ENCODE measurements at places on chromosomes 6 and 20. TPM values are rescaled to one million over a fixed set of nuclear protein-coding genes. Genes with fewer than 3 reads are reported as not detected.
A peak's percentile ranks its signal among the peaks of the same experiment; 100 is the strongest.

OR2J3 gene
- total RNA-seq: not detected

KIAA1586 gene
- 13.3 TPM for total RNA-seq

LY6G6D gene
- not detected for total RNA-seq

GRIK2 gene
- not detected for total RNA-seq

DNA sequence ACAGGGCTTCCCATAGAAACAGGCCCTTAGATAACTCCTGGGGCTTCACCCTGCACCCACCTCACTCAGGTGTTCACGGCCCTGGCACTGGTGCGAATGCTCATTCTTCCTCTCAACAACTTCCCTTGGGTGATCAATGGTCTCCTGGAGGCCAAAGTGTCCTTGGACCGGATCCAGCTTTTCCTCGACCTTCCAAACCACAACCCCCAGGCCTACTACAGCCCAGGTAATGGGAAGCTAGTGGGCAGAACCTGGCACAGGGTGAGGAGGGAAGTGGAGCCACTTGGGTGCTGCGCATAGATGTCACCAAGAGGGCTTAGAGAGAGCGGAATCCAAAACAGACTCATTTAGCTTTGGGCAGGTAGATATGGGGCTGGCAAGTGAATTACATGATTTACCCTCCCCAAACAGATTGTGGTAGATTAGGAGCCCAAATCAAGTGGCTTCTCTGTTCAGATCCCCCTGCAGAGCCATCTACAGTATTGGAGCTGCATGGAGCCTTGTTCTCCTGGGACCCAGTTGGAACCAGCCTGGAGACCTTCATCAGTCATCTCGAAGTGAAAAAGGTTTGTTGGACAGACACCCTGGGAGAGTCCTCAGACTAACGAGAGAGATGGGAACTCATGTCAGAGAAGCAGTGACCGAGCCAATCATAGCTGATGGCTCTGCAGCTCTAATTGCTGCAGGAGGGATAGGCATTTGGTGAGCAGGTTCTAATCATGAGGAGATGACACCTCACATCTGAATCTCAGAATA, 8.5 kb downstream of the ABCC10 start:
- H3K27ac ChIP-seq: no peak overlapping the region
- H3K4me3 ChIP-seq: no peak overlapping the region
- H3K27me3 ChIP-seq: no peaks in the 10 kb centered on the region

DNA sequence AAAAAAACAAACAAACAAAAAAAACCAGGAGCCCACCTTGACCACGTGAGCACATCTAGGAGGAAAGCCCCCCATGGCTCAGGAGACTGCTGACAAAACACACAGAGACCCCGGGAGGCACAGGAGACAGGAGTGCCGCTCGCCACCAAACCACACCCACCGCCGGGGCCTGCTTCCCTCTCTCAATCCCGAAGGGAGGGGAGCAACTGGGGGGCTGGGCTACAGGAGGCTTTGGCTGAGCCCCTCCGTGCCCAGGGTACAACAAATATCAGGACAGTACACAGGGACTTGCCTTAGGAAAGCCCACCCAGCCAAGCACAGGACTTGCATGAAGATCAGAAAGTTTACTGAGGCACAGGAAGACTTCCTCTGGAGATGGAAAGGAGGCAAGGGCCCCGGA, 102.5 kb downstream of the TAF4 start:
- H3K4me1 ChIP-seq: no peaks in the 10 kb centered on the region
- peaks cover 14% of the 10 kb centered on the region for H3K27me3 ChIP-seq
- peak; percentile 40 for DNase-seq
- H3K4me3 ChIP-seq: no peak overlapping the region

SPINT3 gene
- total RNA-seq: not detected

- H3K27me3 ChIP-seq: peaks cover 80% of the 10 kb centered on the region
- no peak overlapping the region for H3K27ac ChIP-seq
- H3K4me1 ChIP-seq: peaks cover 15% of the 10 kb centered on the region
Measured at GRCh38 chr6:137487869-137488149, 6.4 kb downstream of the OLIG3 start.

DNA sequence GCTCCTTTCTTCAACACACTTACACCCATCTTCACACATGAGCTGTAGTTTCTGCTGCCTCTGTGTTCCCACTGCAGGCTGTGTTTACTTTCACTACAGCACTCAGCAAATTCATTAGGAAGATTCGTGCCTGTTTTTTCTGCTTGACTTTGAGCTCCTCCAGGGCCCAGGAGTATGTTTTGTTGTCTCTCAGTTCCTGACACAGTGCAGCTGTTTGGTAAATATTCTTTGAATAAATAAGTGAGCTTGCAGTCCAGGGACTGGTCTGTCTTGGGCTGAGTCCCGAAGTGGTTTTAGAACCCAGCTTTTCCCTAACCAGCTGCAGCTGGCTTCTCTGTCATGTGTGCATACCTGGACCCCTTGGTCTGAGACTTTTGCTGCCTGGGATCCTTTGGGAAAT, 46.6 kb upstream of the CCN6 start:
- H3K4me1 ChIP-seq: peaks cover 23% of the 10 kb centered on the region
- no peaks in the 10 kb centered on the region for H3K36me3 ChIP-seq
- no peak for DNase-seq
- no peak overlapping the region for H3K27ac ChIP-seq

RXRB gene
- total RNA-seq: 46.6 TPM

- peaks cover 7% of the 10 kb centered on the region for H3K4me1 ChIP-seq
- no peak overlapping the region for H3K27ac ChIP-seq
- DNase-seq: peak; percentile 65
- H3K36me3 ChIP-seq: no peaks in the 10 kb centered on the region
- H3K4me3 ChIP-seq: no peak overlapping the region
Measured at GRCh38 chr6:89895276-89895874, 1.1 kb downstream of the GJA10 start.

DNA sequence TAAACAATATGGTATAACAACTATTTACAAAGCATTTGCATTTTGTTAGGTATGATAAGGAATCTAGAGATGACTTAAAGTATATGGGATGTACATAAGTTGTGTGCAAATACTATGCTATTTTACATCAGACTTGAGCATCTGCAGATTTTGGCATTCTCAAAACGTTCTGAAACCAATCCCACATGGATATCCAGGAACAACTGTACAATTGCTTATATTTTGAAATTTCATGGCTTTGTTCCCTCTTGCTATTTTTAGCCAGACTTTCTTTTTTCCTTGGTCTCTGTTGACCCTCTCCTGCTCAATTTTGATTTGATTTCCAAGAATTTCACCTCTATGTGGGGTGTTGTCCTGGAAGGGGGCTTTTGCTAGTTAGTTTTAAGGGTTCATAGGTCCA, 32.9 kb upstream of the UST start:
- no peak overlapping the region for H3K4me3 ChIP-seq
- no peak for DNase-seq
- H3K4me1 ChIP-seq: no peaks in the 10 kb centered on the region

GRCh38 chr6:17580518-17581048, 19.5 kb upstream of the FAM8A1 start:
- peak overlapping the region; percentile 77 for H3K4me3 ChIP-seq
- H3K4me1 ChIP-seq: peaks cover 8% of the 10 kb centered on the region
- peaks cover 33% of the 10 kb centered on the region for H3K27me3 ChIP-seq
- DNase-seq: peak; percentile 77

SYNDIG1 gene
- total RNA-seq: not detected

DNA sequence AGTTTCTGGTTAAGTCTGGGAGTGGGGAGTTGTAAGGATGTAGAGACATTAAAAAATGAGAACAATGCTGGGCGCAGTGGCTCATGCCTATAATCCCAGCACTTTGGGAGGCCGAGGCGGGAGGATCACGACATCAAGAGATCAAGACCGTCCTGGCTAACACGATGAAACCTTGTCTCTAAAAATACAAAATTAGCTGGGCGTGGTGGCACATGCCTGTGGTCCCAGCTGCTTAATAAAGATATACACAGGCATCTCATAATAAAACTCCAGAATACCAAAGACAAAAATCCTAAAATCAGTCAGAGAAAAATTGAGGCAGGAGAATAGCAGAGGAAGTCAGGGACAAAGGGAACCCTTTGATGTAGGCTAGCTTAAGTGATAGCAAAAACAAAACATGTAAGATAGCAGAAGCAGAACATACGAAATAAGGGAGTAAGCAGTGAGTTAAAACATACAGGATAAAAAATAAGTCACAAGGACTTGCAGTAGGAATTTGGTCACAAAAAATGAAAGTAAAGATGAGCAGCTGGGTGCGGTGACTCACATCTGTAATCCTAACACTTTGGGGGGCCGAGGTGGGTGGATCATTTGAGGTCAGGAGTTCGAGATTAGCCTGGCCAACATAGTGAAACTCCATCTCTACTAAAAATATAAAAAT, 23.6 kb downstream of the DDX43 start:
- no peak overlapping the region for H3K27ac ChIP-seq
- DNase-seq: no peak
- H3K27me3 ChIP-seq: no peaks in the 10 kb centered on the region
- peaks cover 54% of the 10 kb centered on the region for H3K36me3 ChIP-seq
- no peak overlapping the region for H3K4me3 ChIP-seq

- H3K4me3 ChIP-seq: no peak overlapping the region
- peaks cover 6% of the 10 kb centered on the region for H3K4me1 ChIP-seq
- H3K27ac ChIP-seq: no peak overlapping the region
- H3K36me3 ChIP-seq: no peaks in the 10 kb centered on the region
- no peak for DNase-seq
- no peaks in the 10 kb centered on the region for H3K27me3 ChIP-seq
Measured at GRCh38 chr20:15899967-15900366, 673.3 kb downstream of the KIF16B start.

- no peak for DNase-seq
- H3K27me3 ChIP-seq: no peaks in the 10 kb centered on the region
- H3K4me1 ChIP-seq: no peaks in the 10 kb centered on the region
- no peaks in the 10 kb centered on the region for H3K36me3 ChIP-seq
- no peak overlapping the region for H3K4me3 ChIP-seq
Measured at GRCh38 chr6:86456821-86457220, 480.5 kb upstream of the HTR1E start.

GRCh38 chr20:36311141-36311853, 5.2 kb downstream of the DLGAP4 start:
- H3K4me1 ChIP-seq: no peaks in the 10 kb centered on the region
- H3K4me3 ChIP-seq: no peak overlapping the region
- H3K36me3 ChIP-seq: no peaks in the 10 kb centered on the region
- H3K27me3 ChIP-seq: peaks cover 26% of the 10 kb centered on the region
- no peak for DNase-seq

- no peak overlapping the region for H3K27ac ChIP-seq
- no peak overlapping the region for H3K4me3 ChIP-seq
- no peak for DNase-seq
- H3K36me3 ChIP-seq: no peaks in the 10 kb centered on the region
- no peaks in the 10 kb centered on the region for H3K4me1 ChIP-seq
- H3K27me3 ChIP-seq: no peaks in the 10 kb centered on the region
Measured at GRCh38 chr20:23115822-23116221, 29.7 kb upstream of the CD93 start.

DNA sequence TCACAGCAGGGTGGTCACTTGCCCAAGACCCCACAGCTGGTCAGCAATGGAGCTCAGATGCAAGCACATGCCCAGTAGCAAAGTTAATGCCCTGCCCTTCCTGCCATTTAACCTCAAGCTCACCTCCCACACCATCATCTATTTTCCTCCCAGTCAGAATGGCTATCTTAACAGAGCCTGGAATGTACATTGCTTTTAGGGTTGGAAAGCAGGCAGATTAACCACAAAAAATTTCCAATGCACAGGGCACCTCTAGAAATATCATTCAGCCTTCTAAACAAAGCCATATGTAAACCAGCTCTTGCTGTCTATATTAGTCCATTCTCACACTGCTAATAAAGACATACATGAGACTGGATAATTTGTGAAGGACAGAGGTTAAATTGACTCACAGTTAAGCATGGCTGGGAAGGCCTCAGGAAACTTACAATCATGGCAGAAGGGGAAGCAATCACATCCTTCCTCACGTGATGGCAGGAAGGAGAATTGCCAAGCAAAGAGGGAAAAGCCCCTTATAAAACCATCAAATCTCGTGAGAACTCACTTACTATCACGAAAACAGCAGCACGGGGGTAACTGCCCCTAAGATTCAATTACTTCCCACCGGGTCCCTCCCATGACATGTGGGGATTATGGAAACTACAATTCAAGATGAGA, 106.9 kb downstream of the FYN start:
- no peak for DNase-seq
- peak overlapping the region; percentile 47 for H3K4me3 ChIP-seq
- peaks cover 67% of the 10 kb centered on the region for H3K36me3 ChIP-seq
- H3K27me3 ChIP-seq: no peaks in the 10 kb centered on the region
- peaks cover 93% of the 10 kb centered on the region for H3K4me1 ChIP-seq
- H3K27ac ChIP-seq: peak overlapping the region; percentile 98

DNA sequence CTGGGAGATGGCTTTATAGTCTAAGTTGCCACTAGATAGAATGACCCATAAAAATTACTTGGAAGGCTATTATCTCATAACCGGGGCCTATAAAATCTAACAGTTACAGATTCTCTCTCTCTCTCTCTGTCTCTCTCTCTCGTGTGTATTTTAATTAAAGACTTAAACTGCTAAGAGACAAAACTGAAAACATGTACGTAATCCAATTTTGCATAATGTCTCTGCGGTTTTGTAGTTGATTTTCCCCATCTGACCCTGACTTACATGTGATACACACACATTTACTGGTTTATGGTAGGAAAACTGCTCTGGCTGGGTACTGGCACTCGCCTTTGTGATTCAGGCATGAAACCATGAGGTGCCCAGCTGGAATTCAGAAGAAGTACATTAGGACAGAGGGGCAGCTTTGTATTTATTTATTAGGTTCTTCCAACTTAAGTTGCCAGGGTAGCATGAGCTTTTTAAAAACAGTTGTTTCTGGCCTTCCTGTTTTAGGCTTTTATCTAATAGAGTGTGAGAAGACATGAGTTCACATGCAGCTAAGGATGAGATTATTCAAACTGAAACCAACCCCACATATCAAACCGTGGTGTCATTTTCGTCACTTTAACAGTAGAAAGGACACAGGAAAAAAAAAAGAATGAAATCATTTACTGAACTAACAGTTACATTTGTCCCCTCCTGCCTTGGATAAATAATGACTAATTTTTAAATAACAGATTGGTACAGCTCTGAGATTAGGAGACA, 182.5 kb downstream of the GMPR start:
- peak overlapping the region; percentile 90 for H3K27ac ChIP-seq
- DNase-seq: peak; percentile 87
- H3K4me1 ChIP-seq: peaks cover 50% of the 10 kb centered on the region
- peak overlapping the region; percentile 79 for H3K4me3 ChIP-seq

- no peak overlapping the region for H3K4me3 ChIP-seq
- no peak overlapping the region for H3K27ac ChIP-seq
- no peaks in the 10 kb centered on the region for H3K27me3 ChIP-seq
- H3K36me3 ChIP-seq: peaks cover 31% of the 10 kb centered on the region
- no peak for DNase-seq
- H3K4me1 ChIP-seq: no peaks in the 10 kb centered on the region
Measured at GRCh38 chr6:3273707-3274521, 15.2 kb downstream of the PSMG4 start.

GABRR1 gene
- not detected for total RNA-seq

ZSCAN12 gene
- 5.9 TPM for total RNA-seq

DNA sequence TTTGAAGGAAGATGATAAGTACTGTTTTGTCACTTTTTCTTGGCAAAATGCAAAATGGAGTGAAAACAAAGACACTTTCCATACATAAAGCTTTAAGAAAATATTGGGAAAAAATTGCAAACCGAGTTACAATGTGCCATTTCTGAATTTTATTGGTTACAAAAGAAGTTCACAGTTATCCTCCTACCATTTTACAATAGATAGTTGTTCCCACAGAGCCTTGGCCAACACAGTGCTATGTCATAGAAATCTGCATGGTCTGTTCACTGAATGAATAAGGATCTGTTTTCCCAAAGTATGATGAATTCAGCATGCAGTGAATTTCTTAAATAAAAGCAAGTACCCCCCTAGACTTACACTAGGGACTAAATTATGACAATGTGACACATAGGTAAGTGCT, 268.2 kb upstream of the POU3F2 start:
- no peaks in the 10 kb centered on the region for H3K4me1 ChIP-seq
- no peak overlapping the region for H3K4me3 ChIP-seq

PLCG1 gene
- 255 TPM for total RNA-seq
